ENCODE measurements at places on chromosomes 13 and 19.

DNA sequence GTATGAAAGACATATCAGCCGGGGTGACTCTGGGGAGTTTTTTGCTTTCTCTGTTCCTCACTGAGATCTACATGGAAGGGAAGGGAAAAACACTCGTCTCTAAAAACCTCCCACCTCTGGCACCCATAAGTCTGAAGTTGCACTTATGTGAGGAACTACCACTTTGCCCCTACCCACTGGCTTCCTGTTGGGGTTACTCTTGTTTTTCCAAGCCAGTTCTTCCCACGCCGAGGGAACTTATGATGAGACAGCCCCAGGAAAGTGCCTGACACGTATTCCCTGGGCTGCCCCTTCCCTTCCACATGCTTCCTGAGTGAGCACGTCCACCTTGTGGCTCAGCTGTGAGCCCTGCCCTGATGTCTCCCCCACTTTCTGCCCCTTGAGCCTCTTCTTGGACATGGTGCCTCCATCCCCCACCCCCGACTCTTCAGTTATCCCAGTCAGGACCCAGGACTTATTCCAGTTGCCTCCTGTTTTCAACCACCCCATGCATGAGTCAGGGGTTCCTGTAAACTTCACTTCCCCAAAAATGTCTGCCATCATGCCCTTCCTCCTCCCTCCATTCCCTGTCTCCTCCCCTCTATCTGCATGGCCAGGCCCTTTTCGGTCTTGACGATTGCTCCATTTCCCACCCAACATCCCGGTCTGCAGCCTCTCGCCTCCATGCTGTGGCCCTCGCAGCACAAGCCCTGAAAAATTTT lies 5.1 kb upstream of the SIGLEC7 start:
- DNase-seq: no peak

GRCh38 chr19:34173193-34173956 lies 1.1 kb downstream of the LSM14A start:
- DNase-seq: no peak

- no peak for DNase-seq
These were observed at the start of gene NKG7 for GRCh38 chr19:51372649-51373504. TSS of gene NKG7 (minus strand) at chr19:51372654. CDS start at chr19:51372535, 119 bp downstream.

DNA sequence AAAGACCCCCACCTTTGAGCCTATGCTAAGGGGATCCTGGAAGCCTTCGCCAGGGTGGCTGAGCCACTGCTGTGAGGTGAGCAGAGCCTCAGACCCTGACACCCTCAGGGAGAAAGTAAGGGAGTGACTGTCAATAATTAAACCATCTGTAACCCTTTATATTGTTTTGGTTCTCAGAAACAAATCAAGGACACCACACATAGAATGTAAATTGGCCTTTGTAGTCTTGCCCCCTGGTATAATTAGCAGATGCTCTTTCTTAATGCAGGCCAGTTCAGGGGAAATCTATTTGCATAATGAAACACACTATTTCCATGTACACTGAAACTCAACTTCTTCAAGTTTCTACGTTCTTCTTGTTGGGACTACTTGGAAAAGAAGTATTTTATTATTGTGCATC lies 127.7 kb upstream of the EDNRB start:
- DNase-seq: no peak

DNA sequence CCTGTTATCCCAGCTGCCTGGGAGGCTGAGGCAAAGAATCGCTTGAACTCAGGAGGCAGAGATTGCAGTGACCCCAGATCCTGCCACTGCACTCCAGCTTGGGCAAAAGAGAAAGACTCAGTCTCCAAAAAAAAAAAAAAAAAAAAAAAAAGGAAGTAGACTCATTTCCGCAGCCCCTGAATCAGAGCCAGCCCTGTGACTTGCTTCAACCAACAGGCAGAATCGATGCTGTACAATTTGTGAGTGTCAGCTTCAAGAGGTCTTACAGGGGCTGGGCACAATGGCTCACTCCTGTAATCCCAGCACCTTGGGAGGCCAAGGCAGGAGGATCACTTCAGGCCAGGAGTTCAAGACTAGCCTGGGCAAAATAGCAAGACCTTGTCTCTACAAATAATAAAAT lies 12.8 kb downstream of the ANKRD27 start:
- no peak for DNase-seq

DNA sequence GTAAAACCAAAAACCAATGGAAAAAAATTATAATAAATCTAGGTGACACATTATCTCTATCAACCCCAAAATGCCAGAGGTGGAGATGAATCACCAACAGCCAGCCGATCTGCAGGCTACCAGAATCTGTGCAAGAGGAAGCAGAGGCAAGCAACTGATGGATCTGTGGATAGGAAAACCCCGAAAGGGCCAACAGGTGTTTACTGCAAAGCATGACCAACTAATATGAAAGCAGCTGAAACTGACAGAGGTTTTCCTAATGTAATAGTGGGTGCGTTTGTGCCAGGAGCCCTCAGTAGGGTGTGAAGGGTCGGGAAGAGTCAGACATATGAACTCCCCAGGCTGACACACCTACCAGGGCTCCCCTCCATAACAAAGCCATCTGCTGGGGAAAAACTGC lies 554.6 kb downstream of the RFC3 start:
- DNase-seq: no peak

DNA sequence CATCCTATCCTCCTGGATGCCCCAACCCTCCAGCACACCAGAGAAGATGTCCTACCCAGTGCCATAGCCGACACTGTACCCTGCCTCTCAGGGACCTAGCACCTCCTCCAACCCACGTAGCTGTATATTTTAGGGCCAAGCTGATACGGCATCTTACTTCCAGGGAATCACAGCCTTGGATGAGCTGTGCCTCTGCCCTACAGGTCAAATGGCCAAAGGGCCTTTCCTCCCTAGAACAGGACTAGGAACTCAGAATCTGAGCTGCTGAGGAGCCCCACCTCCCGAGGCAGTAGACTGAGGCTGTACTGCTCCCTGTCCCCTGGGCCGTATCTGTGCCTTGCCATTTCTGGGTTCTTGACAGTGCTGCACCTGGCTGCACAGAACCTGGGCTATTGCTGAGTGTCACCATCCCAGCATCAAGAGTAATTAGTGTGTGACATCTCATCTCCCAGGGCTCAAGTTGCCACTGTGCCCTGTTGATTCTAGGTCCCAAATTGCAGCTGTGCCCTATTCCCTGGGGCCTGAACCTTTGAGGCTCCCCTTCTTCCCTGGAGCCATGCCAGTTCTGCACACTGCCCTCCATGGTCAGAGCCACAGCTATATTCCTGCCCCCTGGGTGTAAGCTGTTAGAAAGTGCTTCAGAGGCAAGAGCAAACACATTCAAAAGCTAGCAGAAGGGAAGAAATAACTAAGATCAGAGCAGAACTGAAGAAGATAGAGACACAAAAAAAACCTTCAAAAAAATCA lies 41.0 kb downstream of the VWA8 start:
- DNase-seq: no peak

- no peak for DNase-seq
These were observed 6.5 kb downstream of the PLEKHG2 start for GRCh38 chr19:39419003-39419402.

DNA sequence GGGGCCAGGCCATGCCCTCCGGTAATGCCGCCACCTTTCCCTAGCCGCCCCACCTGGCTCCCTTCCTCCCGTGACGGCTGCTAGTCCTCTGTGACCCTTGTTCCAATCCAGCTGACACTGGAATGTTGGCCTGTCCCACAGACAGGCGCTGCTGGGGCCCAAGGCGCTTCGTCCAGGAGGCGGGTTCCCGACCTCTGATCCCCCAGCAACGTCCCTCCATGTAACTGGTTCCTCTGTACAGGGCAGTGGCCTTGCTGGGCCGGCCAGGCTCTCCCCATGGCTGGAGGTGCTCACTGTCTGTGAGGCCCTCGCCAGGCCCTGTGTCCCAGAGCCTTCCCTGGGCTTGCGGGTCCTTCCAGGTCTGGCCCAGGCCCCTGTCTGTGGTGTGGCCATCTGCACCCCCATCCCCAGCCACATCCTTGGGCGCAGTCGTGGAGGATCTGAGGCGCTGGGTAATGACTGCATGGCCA lies 6.8 kb upstream of the GRIN3B start:
- no peak for DNase-seq

GRCh38 chr19:49421039-49421877 lies 2.0 kb downstream of the PTH2 start:
- DNase-seq: no peak

DNA sequence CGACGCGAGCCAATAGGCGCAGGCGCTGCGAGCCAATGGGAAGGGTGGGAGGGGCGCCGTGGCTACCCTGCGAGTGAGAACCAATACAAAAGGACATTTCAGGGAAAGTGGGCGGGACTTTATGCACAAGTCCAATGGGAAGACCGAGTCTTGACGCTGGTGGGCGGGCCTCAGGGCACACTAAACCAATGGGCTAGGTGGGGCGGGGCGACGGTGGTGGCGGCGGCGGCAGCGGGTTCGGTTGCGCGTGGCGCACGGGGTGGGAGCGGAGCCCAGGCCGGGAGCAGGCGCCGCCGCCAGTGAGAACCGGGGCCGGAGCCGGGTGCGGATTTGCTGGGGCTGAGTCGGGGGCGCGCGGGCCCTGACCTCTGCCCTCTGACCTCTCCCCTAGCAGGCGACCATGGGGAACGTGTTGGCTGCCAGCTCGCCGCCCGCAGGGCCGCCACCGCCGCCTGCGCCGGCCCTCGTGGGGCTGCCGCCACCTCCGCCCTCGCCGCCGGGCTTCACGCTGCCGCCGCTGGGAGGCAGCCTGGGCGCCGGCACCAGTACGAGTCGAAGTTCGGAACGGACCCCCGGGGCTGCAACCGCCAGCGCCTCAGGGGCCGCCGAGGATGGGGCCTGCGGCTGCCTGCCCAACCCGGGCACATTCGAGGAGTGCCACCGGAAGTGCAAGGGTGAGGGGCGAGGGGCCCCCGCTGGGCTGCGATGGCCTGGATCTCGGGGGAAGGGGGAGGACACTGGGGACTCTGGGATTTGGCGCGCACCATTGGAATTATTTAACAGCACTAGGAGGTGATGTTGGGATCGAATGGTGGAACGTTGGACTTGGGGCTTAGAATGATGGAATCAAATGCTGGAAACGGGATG lies at the start of gene TOMM40:
TSS of gene TOMM40 (plus strand) at position 239 of the 867 bp plus-strand sequence. CDS start at position 401, 162 bp downstream.
- DNase-seq: no peak

GRCh38 chr13:33612641-33613638 lies 205.0 kb upstream of the RFC3 start:
- no peak for DNase-seq

DNA sequence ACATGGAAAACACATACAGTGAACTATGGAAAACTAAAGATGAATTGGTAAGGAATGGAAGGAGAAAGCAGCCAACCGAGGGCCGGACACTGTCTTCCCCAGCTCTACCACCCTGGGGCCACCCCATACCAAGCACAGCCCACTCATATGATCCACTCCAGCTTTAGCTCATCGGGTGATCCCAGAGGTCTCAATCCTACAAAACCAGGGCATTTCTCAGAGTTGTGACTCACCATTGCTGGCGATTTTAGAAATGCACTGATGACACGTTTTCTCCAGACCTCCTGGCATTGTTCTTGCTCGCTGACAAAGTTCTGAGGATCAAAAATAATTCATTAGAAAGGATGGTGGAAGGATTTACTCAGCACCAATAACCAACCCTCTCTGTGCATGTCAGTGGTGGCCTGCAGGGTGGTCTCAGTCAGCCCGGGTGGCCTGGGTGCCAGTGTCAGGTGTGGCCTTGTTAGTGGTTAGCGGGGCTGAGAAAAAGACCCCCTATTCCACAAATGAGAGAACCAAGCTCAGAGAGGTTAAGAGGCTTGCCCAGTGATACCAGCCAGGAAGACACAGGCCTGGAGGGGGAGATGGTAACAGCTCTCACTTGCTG lies 6.6 kb downstream of the TMEM272 start:
- no peak for DNase-seq

DNA sequence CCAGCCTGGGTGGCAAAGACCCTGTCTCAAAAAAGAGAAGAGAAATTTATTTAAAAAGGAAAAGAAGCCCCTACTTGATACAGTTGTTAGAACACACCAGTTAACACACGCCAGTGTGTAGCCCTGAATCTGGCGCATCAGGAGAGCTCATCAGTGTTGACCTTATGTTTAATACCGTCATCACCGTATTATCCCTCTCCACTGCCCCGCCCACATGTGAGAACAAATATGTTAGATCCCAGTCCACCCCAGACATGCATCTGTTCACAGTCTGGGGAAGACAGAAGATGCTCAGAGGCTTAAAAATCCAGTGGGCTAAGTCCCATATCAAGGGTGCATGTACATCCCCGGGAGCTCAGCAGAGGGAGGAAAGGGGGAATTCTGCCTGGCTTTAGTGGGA lies 155.2 kb downstream of the DPF1 start:
- DNase-seq: no peak

Measured in putamen (tissue), 1 donor.